ENCODE measurements at places on chromosomes 16 and 17. TPM values are rescaled to one million over a fixed set of nuclear protein-coding genes. Genes with fewer than 3 reads are reported as not detected.

CRYBA1 gene
- not detected for total RNA-seq

NXN gene
- 34.8 TPM for total RNA-seq

TMEM235 gene
- not detected for total RNA-seq

GPR142 gene
- 0.14 TPM for total RNA-seq

TRPV3 gene
- total RNA-seq = 2.7 TPM

NOXO1 gene
- total RNA-seq = not detected

MT3 gene
- not detected for total RNA-seq

APOBR gene
- 2.1 TPM for total RNA-seq

NPIPA8 gene
- total RNA-seq = 18.8 TPM

TTYH2 gene
- total RNA-seq = 3.2 TPM

MTHFSD gene
- 14.1 TPM for total RNA-seq

TMEM88 gene
- 17.5 TPM for total RNA-seq

DCUN1D3 gene
- 27.7 TPM for total RNA-seq

HSD17B2 gene
- not detected for total RNA-seq

RPRML gene
- total RNA-seq = not detected

Data from posterior vena cava (tissue), 2 donors.